ENCODE measurements at places on chromosomes 7 and 10. TPM values are rescaled to one million over a fixed set of nuclear protein-coding genes. Genes with fewer than 3 reads are reported as not detected.

Gene ST8SIA6
- total RNA-seq = 0.14 TPM

Gene HMX3
- total RNA-seq = not detected

Gene CNNM1
- total RNA-seq = 1.6 TPM

Gene ITIH5
- under 0.01 TPM for total RNA-seq

Gene HOXA6
- total RNA-seq = 4.3 TPM

Gene PITX3
- total RNA-seq = not detected

Gene IFIT1B
- total RNA-seq = not detected

Gene KIF5B
- 139 TPM for total RNA-seq

Gene OR9A2
- total RNA-seq = not detected

Gene MRLN
- not detected for total RNA-seq

Gene GPR141
- total RNA-seq = not detected

Gene IFIT3
- total RNA-seq = 27.8 TPM

Gene IGF2BP3
- 180 TPM for total RNA-seq

Gene PRSS37
- not detected for total RNA-seq

Gene FAM25A
- total RNA-seq = not detected

Gene MPP7
- total RNA-seq = 0.14 TPM

Gene SFTPD
- not detected for total RNA-seq

Gene EPHA1
- total RNA-seq = not detected

Gene TMEM273
- not detected for total RNA-seq

Gene PLPP4
- 5.5 TPM for total RNA-seq

Gene NKX6-2
- not detected for total RNA-seq

Gene RBM20
- total RNA-seq = under 0.01 TPM

Gene IL15RA
- total RNA-seq = 11.2 TPM

Gene EMX2
- 0.57 TPM for total RNA-seq

Gene VTI1A
- total RNA-seq = 40.7 TPM

Gene VPS41
- 51.0 TPM for total RNA-seq

Gene SSMEM1
- not detected for total RNA-seq

Gene LIPM
- total RNA-seq = not detected

Gene PILRA
- total RNA-seq = not detected

Gene SOSTDC1
- total RNA-seq = not detected

Gene ARHGAP19
- total RNA-seq = 15.2 TPM

Gene IDI2
- not detected for total RNA-seq

Gene AKR1C4
- not detected for total RNA-seq

Gene PGAM2
- total RNA-seq = not detected

Gene ELMO1
- total RNA-seq = not detected

Gene ALOX5
- not detected for total RNA-seq

Gene TMEM140
- total RNA-seq = 3.0 TPM

Gene WNT8B
- not detected for total RNA-seq

Gene HMX2
- not detected for total RNA-seq

Gene TMEM236
- under 0.01 TPM for total RNA-seq

Gene STEAP2
- total RNA-seq = 1.8 TPM

Gene TUBB8
- not detected for total RNA-seq

Gene ZFYVE27
- 24.9 TPM for total RNA-seq

Gene TFR2
- 0.44 TPM for total RNA-seq

Gene SLC39A12
- not detected for total RNA-seq

Gene PIP
- not detected for total RNA-seq

Gene CNTNAP2
- not detected for total RNA-seq

Gene AMZ1
- 0.88 TPM for total RNA-seq

Gene TSPAN12
- 0.44 TPM for total RNA-seq

Gene STEAP4
- total RNA-seq = under 0.01 TPM

Gene RET
- total RNA-seq = 0.22 TPM

Gene SH2B2
- total RNA-seq = 2.0 TPM

Gene FKBP6
- not detected for total RNA-seq

Gene GNG11
- 93.5 TPM for total RNA-seq

Gene FAM20C
- 86.5 TPM for total RNA-seq
